ENCODE measurements at places on chromosomes 16 and 17.

DNA sequence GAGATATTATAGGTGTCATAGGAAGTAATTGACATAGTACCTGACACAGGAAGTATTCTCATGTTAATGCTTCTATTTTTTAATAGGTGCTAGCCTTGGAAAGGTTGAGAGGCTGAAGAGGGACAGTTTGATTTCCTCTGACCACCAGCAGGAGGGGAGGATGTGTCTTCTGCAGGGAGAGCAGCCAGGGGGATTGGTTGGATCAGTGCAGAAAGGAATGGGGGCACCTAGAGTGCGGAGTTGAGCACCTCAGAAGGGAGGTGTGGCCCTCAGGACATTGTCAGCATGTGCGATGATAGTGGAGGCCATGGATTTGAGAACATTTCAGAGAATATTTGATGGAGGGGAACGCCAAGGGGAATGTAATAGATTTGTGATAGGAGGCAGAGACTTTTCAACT lies 23.4 kb downstream of the HAPSTR1 start:
- no peak for DNase-seq

DNA sequence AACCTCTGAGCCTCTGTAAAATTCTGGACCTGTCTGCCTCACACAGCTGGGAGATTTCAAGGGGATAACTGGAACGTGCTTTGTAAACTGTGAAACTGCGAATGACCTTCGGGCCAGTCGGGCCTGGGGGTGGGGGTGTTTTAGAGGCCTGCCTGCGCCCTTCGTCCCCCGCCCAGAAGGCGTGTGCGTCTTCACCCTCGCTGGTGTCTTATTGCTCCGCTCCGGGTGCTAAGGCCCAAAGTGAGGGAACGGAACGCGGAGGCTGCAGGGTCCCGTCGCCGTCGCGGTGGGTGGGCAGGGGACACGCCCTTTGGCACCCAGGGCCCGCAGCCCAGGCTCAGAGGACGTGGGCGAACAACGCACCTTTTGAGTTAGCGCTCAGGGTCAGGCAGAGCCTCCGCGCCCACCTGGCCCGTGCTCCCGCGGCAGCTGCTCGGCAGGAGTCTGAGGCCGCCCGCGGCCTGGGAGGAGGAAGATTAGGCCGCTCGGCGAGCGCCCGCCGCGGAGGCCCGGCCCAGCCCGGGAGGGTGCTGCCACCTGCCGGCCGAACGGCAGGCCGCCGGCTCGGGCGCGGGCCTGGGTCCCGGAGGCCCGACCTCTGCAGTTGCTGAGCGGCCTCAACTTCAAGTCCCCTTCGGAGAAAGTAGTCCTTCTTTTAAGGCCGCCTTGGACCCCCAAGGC lies 29.7 kb downstream of the DCAKD start:
- no peak for DNase-seq

DNA sequence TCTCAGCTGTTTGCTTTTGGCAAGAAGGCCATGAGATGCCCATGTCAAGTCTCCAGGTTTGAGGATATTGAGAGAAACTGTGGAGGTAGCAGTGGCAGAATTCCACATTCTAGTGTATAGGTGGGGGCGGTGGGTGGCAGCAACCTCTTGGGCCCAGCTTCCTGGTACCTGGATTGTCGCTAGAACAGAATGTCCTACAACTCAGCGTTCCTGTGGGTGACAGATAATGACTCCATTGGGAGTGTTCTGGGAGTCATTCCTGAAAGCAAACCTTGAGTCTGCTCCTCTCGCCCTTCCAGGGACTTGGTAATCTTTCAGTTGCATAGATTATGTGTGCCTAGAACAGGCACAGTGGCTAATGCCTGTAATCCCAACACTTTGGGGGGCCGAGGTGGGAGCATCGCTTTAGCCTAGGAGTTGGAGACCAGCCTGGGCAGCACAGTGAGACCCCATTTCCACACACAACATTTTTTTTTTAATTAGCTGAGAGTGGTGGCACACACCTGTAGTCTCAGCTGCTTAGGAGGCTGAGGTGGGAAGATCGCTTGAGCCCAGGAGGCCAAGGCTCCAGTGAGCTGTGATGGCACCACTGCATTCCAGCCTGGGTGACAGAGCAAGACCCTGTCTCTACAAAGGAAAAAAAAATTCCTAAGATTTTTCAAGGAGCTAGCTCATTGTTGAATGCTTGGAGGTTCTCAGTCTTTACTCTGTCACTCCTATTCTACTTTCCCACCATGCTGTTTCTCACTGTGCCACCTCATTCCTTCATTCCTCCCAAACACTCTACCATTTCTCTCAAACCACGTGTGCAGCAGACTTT lies 37.9 kb upstream of the METTL16 start:
- no peak for DNase-seq

DNA sequence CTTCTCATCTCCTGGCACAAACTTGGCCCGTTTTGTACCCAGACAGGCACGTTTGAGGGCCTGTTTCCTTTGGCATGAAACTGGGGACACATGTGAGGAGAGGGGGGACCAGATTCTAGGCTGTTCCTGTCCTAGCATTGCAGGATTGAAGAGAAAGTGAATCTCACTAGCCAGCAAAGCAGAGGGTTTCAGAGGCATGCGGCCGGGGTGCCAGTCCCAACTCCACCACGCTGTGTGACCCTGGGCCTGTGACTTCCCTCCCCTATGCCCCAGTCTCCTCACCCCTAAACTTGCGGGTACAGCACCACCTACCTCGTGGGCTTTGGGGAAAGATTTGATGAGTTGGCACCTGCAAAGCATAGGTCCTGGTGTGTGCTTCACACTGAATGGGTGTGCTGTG lies 53.5 kb upstream of the CIBAR2 start:
- DNase-seq, result no peak

DNA sequence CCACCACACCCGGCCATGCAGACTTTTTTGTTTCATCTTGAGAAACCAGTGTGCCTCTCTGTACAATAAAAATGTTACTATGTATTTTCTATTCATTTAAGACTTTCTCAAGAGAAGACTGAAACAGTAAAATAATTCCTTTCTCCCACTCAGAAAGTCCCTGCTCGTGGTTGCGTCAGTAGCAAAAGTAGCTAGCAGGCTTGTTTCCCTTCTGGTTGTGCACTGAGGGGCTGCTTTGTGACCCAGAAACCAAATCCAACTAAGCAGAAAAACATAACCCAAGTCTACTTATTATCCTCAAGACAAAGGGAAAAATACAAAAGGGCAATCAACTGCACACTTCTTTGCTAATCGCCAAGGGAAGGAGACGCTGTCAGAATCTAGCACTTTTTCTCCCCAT lies 3.4 kb upstream of the PNPO start:
- no peak for DNase-seq

DNA sequence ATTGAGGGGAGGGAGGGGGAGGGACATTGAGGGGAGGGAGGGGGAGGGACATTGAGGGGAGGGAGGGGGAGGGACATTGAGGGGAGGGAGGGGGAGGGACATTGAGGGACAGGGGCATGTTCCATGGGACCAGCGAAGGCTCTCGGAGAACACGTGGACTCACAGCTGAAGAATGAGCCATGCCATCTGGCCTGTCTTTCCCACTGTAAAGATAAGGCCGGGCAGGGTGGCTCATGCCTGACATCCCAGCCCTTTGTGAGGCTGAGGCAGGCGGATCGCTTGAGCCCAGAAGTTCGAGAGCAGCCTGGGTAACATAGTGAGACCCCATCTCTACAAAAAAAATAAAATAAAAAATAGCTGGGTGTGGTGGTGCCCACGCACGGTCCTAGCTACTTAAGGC lies 32.5 kb downstream of the RPH3AL start:
- DNase-seq, result no peak

- DNase-seq, result no peak
Measured at GRCh38 chr16:59067205-59067604, 333.1 kb upstream of the GOT2 start.

Measured in cortex of kidney (tissue), 1 donor.